ENCODE measurements at places on chromosomes 1 and 21. TPM values are rescaled to one million over a fixed set of nuclear protein-coding genes. Genes with fewer than 3 reads are reported as not detected.

- no peaks in the 10 kb centered on the region for H3K4me1 ChIP-seq
- no peaks in the 10 kb centered on the region for H3K36me3 ChIP-seq
- H3K4me3 ChIP-seq, result no peak overlapping the region
- no peaks in the 10 kb centered on the region for H3K27me3 ChIP-seq
- no peak for DNase-seq
- no peak overlapping the region for H3K27ac ChIP-seq
Measured at GRCh38 chr1:103761896-103762295, 12.2 kb downstream of the AMY1C start.

DNA sequence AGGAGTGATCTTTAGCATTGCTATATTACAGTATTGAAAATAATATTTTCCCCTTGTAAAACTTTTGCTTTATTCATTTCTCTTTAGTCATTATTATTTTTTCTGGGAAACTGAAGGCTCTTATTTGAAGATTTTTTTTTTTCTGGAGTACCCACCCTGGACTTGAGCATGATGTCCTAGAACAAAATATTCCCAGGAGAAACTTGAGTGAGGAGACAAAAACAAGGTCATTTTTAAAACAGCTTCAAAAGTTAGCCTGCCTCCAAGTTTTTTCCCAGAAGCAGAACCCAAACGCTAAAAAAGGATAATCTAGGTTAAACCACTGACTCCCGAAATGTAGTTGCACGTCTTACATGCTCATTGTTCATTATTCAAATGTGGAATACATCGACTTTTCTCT is 160.2 kb upstream of the KCTD3 start:
- no peak overlapping the region for H3K27ac ChIP-seq
- no peaks in the 10 kb centered on the region for H3K36me3 ChIP-seq
- no peak overlapping the region for H3K4me3 ChIP-seq
- no peaks in the 10 kb centered on the region for H3K27me3 ChIP-seq

The C1QA gene
- not detected for total RNA-seq

The ACTA1 gene
- 0.48 TPM for total RNA-seq

The TDRD10 gene
- total RNA-seq, result not detected

The TMEM54 gene
- 2.7 TPM for total RNA-seq

The NMNAT2 gene
- 3.2 TPM for total RNA-seq
